NCI-H187 treated with DMSO at 0.1 percent for 48 hours (cell line): ENCODE measurements at places on chromosomes 7 and 10.
A peak's percentile ranks its signal among the peaks of the same experiment; 100 is the strongest.

GRCh38 chr10:47413531-47414226, 29.6 kb upstream of the ZNF488 start:
- no peak for DNase-seq

DNA sequence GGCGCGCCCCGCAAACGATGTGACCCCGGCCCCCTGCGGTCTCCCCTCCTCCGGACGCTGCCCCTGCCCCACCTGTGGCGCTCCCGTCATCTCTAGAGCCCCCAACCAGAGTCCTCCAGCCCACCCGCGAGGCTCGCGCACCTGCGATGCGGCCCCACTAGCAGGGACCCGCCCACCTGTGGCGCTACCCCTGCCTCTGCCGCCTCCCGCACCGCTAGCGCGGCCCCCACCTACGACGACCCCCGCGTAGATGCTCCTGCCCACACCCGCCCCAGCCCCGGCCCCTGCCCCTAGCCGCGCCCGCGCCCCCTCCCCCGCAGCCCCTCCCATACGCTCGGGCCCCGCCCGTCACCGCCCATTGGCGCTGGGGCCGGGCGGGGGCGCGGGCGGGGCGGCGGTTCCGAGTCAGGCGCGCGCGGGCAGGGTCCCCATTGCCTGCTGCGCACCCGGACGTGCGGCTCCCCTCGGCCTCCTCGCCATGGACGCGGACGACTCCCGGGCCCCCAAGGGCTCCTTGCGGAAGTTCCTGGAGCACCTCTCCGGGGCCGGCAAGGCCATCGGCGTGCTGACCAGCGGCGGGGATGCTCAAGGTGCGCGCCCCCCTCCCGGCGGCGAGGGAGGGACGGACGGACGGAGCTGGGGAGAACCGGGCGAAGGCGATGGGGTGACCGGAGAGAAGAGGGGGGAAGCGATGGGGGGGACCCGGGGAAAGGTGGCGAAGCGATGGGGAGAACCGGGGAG, at the start of gene PFKP:
PFKP (plus strand) TSS at position 431 of the 741 bp plus-strand sequence; CDS start at position 479, 48 bp downstream.
- no peak for DNase-seq

DNA sequence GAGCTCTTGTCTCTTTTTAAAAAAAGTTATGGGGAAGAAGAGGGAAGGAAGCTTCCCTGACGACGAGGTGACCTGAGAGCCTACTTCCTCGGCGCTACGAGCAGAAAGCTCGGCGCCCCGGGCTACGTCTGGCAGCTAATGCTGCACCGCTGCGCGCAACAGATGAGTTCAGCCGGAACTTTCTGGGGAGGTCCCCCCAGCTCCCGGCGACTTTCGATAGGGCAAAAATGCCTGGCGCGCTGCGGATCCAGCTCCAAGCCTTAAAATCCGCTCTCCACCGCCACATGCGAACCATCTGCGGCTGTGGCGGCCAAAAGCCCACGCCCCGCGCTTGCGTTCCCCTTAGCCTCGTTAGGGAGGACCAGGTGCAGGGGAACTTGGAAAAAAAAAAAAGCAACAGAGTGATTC, 621 bp downstream of the P4HA1 start:
- DNase-seq: no peak

- no peak for DNase-seq
Observed at GRCh38 chr10:72502581-72502980, 123.3 kb downstream of the MICU1 start.

DNA sequence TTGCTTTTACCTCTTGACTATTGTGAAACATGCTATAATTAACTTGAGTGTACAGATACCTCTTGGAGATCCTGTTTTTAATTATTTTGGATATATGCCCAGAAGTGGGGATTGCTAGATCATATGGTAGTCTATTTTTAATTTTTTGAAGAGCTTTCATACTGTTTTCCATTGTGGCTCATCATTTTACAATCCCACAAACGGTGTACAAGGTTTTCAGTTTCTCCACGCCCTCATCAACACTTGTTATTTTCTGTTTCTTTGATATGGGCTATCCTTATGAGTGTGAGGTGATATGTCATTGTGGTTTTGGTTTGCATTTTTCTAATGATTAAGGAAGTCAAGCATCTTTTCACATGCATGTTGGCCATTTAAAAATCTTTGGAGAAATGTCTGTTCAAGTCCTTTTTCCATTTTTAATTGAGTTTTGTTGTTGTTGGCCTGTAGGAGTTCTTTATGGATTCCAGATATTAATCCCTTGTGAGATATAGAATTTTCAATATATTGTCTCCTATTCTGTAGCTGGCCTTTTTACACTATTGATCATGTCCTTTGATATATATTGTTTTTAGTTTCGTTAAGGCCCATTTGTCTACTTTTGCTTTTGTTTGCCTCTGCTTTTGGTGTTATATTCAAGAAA, 7.5 kb downstream of the AGK start:
- DNase-seq: no peak

- no peak for DNase-seq
Observed at GRCh38 chr7:80934321-80934720, 15.5 kb upstream of the SEMA3C start.

DNA sequence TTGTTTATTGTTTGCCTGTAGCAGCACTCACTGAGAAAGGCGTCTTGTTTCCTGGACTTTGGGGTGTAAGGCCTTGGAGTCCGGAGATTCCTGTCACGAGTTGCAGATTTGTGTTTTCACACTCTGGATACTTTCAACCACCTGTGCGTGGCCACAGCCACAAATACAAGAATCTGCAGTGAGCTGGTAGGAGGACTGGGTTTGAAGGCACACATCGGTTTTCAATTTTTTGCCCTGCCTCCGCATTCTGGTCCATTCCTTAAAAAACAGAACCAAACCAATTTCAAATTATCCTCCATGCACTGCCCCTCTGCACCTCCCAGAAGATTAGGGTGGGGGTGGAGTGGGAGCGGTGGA, 619 bp downstream of the EXOC4 start:
- no peak for DNase-seq

- no peak for DNase-seq
Observed at GRCh38 chr7:55018361-55019190, at the start of gene EGFR. EGFR (plus strand) TSS chr7:55019017; CDS start chr7:55019278, 261 bp downstream.

GRCh38 chr7:9962742-9963141, 1010.9 kb upstream of the PHF14 start:
- no peak for DNase-seq

- no peak for DNase-seq
Observed at GRCh38 chr10:28089467-28089866, 90.6 kb upstream of the ODAD2 start.

DNA sequence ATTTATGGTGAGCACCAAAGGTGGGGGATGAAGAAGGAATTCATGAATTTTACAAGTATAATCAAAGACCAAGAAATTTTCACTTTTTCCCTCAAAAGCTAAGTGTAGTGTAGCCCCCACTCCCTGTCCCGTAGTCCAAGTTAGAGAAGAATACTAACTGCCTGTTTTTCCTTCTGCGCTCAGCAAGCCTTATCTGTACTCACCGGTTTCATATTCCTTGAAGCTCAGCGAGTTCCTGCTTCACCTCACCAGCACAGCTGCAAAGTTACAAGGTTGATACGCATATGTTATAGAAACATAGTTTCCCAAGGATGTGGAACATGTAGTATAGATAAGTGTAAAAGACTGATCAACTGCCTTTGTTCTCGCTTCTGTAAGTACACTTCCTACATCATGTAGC, 16.0 kb upstream of the ZNF33B start:
- no peak for DNase-seq

DNA sequence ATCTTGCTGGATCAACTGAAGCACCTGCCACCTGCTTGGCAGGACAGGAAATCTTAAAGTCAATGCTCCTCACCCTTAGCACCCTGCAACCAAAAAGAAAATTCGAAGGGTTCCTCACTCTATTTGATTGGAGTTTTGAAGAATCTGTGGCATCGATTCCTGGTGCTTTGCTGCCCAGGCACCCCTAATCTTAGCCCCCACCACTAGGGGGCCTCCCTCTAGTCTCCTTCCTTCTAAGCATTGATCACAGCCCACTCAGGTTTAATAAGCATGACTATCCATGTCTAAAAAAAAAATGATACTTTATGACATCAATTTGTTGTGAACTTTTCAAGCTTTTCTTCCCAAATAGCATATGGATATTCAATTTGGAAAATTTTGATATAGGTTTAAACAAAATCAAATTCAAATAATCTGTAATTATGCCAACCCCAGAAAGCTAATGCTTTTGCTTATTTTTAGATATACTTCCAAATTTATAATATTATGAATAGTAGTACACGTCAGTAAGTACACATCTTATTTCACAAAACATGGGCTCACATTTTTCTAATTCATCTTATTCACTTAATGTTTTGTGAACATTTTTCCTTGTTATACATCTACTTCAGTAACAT, 45.3 kb downstream of the NRG3 start:
- DNase-seq: no peak

DNA sequence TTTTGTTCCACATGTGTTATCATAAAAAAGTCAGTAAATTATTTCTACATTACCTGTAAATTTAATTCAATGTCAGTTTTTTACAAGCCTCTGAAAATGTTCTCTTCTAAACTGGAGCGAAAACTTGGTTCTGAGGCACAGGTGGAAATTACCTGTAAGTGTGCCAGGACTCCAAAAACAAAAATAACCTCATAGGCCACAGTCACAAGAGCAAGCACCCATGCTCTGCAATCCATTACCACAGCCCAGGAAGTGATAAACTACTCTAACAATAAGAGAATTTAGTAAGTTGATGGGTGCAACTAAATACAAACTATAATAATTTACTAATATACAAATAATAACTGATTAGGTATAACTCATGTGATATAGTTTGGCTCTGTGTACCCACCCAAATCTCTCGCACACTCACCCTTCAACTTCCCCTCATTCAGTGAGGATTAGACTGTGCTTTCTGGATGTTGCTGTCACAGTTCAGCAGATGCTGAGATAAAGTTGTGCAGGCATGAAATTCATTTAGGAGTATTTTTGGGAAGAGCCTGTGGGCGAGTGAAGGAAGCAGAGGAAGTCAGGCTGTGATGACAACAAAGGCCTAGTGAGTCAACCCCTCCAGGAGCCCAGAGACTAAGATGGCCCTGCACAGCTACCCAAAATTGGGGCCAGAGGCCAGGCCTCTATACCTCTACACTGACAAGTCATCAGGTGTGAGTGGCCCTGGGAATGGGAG, 16.3 kb upstream of the GIMAP6 start:
- no peak for DNase-seq

GRCh38 chr10:110310741-110311140, 6.0 kb upstream of the SMNDC1 start:
- DNase-seq: no peak

GRCh38 chr10:48470115-48470892, 134.6 kb downstream of the ARHGAP22 start:
- DNase-seq: no peak

DNA sequence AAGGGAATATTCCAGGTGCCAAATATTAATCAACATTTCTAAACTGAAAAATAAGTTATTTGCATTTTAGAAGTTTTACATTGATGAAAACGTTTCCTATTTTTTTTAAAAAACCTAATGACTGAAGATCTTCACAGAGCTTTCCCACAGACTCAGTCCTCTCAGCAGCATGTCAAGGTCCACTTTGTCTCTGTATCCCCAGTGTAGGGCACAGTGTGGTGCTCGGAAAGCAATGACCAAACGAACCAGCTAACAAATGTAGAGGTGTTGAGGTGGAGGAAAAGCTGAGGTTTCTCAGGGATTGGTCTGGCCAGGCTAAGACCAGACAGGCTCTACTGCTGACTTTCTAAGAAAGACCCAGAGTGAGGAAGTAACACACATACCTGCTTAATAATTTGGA, 202.2 kb upstream of the CDCA7L start:
- DNase-seq: no peak

- no peak for DNase-seq
Observed at GRCh38 chr10:116838143-116838725, 11.1 kb upstream of the ENO4 start.

DNA sequence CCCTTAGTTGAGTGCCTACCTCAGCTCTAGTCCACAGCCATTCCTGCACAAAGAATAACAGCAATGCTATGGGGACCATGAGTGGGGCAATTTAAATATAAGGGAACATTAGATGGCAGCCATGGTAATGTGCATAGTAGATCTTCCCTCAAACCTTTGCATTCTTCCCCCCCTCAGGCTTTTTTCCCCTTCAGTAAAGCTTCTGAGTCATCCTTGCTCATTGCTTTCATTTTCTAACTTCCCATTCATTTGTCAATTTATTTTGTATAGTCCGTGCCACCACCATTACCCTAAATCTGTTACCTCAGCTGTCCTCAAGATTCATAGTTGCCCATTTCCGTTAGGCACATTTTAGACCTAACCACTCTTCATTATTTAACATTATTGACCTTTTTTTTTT, 10.7 kb downstream of the HECTD2 start:
- DNase-seq: no peak

- no peak for DNase-seq
Observed at GRCh38 chr7:1787681-1788235, 117.7 kb downstream of the ELFN1 start.

GRCh38 chr7:19783541-19783940, 10.1 kb upstream of the TMEM196 start:
- no peak for DNase-seq

GRCh38 chr7:152115021-152115718, 89.7 kb downstream of the GALNT11 start:
- DNase-seq: no peak

DNA sequence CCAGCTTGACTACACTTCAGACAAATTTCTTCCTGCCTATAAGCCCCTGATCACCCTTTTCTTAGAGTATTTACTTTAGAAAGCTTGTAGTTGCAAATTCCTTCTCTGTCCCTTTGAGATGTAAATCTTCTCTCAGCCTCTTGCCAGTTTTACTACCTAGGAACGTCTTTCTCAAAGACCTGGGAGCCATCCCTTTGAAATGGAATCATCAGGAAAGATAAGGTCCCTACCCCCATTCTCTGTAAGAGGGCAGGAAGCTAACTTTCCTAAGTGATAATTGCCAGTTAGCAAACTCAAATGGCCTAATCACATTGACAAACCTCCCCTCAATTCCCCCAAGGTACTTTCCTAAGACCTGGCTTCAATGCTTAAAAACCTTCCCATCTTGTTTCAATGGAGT, 304.5 kb downstream of the MDFIC start:
- DNase-seq: no peak

GRCh38 chr10:44978570-44979280, at the start of gene DEPP1:
DEPP1 (minus strand) TSS chr10:44978809; CDS start chr10:44978030, 779 bp downstream.
- peak; percentile 66 for DNase-seq

- no peak for DNase-seq
Observed at GRCh38 chr10:11478807-11479206, 132.6 kb downstream of the USP6NL start.

- no peak for DNase-seq
Observed at GRCh38 chr7:23277359-23277989, 21.7 kb upstream of the MALSU1 start.

- DNase-seq: no peak
Observed at GRCh38 chr7:85067371-85067770, 119.5 kb downstream of the SEMA3D start.

- no peak for DNase-seq
Observed at GRCh38 chr10:24518411-24518810, 205.3 kb downstream of the ARHGAP21 start.

- no peak for DNase-seq
Observed at GRCh38 chr7:90988516-90988915, 275.7 kb upstream of the FZD1 start.

- DNase-seq: no peak
Observed at GRCh38 chr7:40815022-40815421, 680.2 kb downstream of the SUGCT start.

GRCh38 chr10:45368181-45368580, 5.8 kb upstream of the ALOX5 start:
- no peak for DNase-seq

- no peak for DNase-seq
Observed at GRCh38 chr7:18036783-18037182, 9.1 kb upstream of the PRPS1L1 start.

- no peak for DNase-seq
Observed at GRCh38 chr10:75432763-75433162, 1.3 kb downstream of the LRMDA start.
